ENCODE measurements at places on chromosomes 2 and 18.
A peak's percentile ranks its signal among the peaks of the same experiment; 100 is the strongest.

GRCh38 chr18:54690198-54690597 lies 99.2 kb downstream of the DYNAP start:
- DNase-seq: no peak

GRCh38 chr2:65396348-65397026 lies 35.9 kb downstream of the SPRED2 start:
- DNase-seq: no peak

DNA sequence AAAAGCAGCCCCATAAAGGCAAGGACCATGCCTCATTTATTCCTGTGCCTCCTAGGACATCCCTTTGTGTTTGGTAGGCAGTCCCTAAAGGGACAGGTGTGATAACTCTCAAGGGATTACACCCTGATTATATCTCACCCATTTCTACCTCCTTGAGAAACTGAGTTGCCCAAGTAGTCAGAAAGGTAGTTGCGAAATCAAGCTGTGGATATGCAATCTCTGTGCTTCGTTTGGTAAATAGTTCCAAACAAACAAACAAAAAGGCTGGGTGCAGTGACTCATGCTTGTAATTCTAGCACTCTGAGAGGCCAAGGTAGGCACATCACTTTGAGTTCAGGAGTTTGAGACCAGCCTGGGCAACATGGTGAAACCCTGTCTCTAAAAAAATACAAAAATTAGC lies 100.2 kb upstream of the ARL5A start:
- no peak for DNase-seq

GRCh38 chr2:160053946-160054345 lies 8.5 kb downstream of the PLA2R1 start:
- no peak for DNase-seq

GRCh38 chr2:133506996-133507395 lies 61.3 kb downstream of the NCKAP5 start:
- no peak for DNase-seq

- DNase-seq: no peak
These were observed 1.1 kb downstream of the PTH2R start for GRCh38 chr2:208407667-208408066.

- no peak for DNase-seq
These were observed 669.3 kb downstream of the NR4A2 start for GRCh38 chr2:155663265-155663664.

DNA sequence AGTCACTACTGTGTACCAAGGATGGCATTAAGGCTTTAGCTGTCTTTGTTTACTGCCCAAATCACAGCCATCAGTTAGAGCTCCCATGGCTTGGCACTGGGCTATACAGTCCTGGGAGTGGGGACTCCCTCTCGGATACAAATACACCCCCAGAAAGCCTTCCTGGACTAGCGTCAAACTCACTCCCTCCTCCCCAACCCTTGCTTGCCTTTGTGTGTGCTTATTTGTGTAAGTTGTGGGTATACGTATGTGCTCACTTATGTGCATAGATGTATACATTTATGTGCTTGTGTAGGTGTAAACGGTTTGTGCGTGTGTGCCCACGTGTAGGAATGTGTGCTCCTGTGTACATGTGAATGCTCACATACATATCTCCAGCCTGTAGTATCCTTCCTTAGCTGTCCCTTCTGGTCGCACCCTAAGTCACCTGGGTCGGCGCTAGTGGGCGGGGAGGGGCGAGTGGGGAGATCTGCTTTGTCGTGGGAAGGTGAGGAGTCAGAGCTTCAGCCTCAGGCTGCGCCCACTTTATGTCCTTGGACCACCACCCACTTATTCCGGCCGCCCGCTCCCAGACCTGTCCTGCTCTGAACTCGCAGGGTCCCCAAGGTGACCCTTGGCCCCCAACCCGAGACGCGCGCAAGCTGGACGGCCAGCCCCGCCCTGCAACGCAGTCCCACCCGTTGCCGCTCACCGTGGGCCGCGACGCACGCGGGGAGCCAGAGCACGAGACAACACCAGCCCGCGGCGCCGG lies 461 bp downstream of the PRADC1 start:
- no peak for DNase-seq

GRCh38 chr2:216232721-216233120 lies 123.6 kb downstream of the XRCC5 start:
- DNase-seq: no peak

- no peak for DNase-seq
These were observed 165.6 kb downstream of the SMAD7 start for GRCh38 chr18:48785091-48785614.

DNA sequence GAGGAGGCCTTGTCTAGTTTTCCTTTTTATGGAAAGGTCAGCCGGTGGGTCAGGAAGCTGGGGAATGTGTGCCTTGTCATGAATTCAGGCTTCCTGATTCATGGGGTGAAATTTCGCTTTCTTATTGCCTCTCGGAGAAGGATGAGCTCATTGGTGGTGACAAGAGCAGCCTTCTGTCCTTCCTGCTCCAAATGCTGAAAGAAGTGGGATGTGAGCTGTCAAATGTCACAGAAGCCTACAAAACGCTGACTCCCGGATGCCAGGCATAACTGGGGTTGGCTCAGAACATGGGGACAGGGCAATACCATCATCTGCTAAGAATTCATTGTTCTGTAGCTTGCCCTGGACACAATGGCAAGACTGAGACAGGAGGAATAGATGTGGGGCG lies 55.8 kb upstream of the FAM136A start:
- DNase-seq: no peak

DNA sequence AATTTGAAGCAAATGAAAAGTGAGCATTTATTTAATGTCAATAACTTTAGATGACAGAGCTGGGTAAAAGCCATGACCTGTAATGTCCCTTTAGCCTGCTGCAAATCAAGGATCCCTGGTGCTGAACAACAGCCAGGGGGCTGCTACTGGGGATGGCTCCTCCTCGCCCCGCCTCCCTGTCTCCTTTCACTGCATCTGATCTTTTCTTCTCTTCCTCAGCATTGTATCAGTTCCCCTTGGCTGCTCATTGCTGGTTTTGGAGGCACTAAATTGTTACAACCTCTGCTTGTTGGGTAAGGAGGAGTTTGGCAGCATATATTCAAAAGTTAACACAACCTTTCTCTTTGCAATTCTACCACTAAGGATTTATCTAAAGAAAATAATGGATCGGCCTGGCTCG lies 236.3 kb upstream of the ID2 start:
- no peak for DNase-seq

DNA sequence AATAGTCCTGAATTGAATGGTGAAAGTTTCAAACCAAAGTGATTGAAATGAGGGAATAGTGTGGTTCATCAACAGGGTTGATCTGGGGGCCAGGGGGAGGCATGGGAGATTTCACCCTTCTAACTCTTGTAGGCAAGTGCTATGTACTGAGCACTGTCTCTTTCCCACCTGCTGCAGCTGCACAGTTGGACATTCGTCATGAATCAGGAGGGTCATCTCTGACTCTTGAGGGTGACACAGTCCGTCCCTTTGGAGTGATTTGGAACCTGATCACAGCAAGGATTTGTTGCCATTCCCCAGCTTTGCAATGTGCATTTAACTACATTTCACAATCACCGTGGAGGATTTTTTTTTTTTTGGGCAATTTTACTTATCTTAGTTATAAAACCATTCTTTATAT lies 224.6 kb downstream of the PHLPP1 start:
- DNase-seq: no peak

DNA sequence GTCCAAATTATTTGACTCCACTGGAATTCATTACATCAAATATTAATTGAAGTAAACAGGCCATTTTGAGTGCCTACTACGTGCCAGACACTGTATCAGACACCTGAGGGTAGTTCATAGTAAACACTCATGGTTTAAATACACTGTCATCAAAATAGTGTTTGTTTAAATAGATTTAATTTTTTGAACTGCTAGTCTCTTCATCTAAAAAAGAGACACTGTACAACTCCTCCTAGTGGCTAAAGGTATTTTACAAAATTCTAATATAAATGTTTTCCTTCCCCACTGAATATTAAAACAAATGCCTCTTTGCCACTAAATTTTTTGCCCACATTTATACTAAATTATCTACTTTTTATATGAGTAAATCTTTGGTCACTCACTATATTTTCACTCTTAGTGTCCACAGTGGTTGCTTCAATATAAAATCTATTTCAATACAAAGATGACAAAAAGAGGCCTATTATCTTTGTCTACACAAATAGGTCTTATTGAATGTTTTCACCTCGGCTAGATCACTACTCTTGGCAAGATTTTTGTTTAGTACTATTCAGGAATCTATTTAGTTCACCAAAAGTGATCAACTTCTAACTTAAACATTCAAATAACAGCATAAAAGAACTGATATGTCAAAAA lies 122.1 kb downstream of the TMEM247 start:
- DNase-seq: no peak

- no peak for DNase-seq
These were observed 5.3 kb upstream of the DLX1 start for GRCh38 chr2:172079838-172080640.

GRCh38 chr2:191933307-191934105 lies 86.6 kb upstream of the CAVIN2 start:
- peak; percentile 2 for DNase-seq

DNA sequence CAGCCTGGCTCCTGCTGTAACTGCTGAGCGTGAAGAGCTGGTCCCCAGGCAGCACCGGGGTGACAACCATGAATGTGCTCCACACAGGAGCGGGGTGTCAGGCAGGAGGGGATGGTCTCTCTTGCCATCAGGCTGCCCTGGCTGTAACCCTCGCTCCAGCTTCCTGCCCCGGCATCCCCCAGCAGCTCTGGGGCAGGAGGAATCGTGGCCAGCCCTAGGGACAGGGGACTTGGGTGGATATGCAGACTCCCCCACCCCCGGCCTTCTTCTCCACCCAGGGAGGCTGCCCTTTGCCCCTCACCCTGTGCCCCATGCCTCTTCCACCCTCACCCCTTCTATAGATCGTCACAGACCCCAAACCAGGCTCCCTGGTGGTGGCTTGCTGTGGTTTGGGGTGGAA lies 69.4 kb upstream of the SMAD7 start:
- no peak for DNase-seq

DNA sequence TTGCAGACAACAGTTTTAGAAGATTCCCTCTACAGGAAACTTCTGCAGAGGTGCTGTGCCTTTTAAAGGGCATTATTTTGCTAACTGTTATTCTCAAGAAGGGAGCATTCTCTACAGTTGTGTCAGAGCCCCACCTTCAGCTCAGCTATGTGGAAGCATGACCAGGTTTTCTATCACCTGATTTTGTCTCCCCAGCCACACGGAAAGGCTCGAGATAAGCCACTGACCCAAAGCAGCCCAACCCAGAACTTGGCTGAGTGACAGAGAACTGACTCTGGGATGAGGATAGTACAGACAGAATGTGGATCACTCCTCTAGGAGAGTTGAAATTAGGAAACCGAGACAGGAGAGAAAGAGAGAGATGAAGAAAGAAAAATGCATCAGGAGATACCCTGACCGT lies 10.7 kb downstream of the COL4A4 start:
- DNase-seq: no peak

- DNase-seq: no peak
These were observed 83.5 kb downstream of the NCKAP1 start for GRCh38 chr2:182954789-182955188.

- no peak for DNase-seq
These were observed 41.9 kb upstream of the C2orf66 start for GRCh38 chr2:196851088-196851487.

DNA sequence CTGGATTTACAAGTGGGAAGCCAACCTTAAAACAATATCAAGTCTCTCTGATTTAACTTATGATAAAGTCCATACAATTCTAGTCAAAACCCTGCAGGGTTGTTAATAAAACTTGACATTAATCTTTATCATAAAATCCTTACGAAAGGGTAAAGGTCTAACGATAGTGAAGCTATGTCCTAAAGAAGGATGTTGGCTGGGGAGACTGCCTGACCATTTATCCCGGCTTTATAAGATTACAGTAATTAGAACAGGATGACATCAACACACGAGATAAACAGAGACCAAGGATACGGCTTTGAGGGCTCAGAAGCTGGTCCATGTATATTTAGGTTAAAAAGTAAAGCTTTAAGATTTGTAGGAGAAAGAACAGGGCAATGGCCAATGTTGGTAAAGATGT lies 189.0 kb upstream of the COPS8 start:
- no peak for DNase-seq

GRCh38 chr2:215328066-215328465 lies 16.2 kb downstream of the ATIC start:
- no peak for DNase-seq

DNA sequence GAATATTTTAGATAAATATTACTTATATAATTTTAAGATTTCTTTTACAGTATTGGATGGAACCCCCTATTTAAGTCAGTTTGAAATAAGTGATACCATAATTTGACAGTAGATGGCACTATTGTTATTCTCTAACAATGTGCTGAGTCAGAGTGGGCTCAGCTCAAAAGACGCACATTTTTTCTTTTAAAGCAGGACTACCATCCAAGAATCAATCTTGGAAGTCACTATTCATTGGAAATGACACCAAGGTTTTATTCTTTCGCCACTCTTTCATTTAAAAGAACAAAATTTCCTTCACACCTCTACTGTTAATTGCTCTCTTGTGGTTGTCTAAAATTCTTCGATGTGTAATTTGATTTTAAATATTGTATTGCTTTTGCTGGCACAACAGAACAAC lies 32.6 kb upstream of the SPAG16 start:
- no peak for DNase-seq

- DNase-seq: no peak
These were observed 95.9 kb downstream of the KCNJ3 start for GRCh38 chr2:154794406-154794805.

Data from activated T-cell treated with anti-CD3 and anti-CD28 coated beads for 48 hours (primary cell).